Kidney (tissue), 22 donors: ENCODE measurements at places on chromosomes 6 and 20. TPM values are rescaled to one million over a fixed set of nuclear protein-coding genes. Genes with fewer than 3 reads are reported as not detected.

FNDC1 gene
- total RNA-seq = 1.3 TPM

PTGIS gene
- total RNA-seq = 24.1 TPM

DNA sequence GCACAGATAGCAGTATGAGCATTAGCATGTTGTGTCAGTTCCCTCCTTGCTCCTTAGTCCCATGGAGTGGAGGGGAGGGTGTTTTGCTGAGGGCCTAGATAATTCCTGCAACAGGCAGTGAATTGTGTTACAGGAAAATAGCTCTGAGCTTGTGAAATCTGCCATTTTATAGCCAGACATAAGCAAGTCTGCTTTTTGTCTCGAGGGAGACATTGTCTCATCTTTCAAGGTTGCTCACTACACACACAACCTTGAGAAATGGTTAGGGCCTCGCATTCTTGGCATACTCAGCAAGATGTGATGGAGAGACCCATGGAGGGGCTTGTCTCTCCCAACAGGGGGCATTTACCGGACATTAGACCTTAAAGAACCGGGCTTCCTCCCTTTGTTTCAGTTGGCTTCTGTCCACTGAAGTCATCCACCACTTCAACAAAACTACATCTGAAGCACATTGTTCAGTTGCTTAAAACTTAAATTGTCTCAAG is 108.0 kb upstream of the FOXO3 start:
- no peaks in the 10 kb centered on the region for H3K27me3 ChIP-seq
- no peaks in the 10 kb centered on the region for H3K4me1 ChIP-seq

RAET1E gene
- total RNA-seq = 1.0 TPM

PRSS35 gene
- total RNA-seq = 0.66 TPM

GPR63 gene
- total RNA-seq = 0.69 TPM

PLN gene
- total RNA-seq = 47.2 TPM
